ENCODE measurements at places on chromosomes 12 and 14.

- no peak for DNase-seq
These were observed 1.5 kb downstream of the CRIP1 start for GRCh38 chr14:105487986-105488777.

GRCh38 chr12:108390495-108391203, 51.5 kb upstream of the CMKLR1 start:
- DNase-seq, result no peak

- no peak for DNase-seq
These were observed 6.0 kb downstream of the CCDC60 start for GRCh38 chr12:119340578-119340977.

- no peak for DNase-seq
These were observed 9.7 kb downstream of the MYH6 start for GRCh38 chr14:23398348-23398747.

- no peak for DNase-seq
These were observed 130.3 kb upstream of the RASSF8 start for GRCh38 chr12:25828188-25828587.

Measured in suppressor macrophage (primary cell).